ENCODE measurements at places on chromosomes 11 and 22.

DNA sequence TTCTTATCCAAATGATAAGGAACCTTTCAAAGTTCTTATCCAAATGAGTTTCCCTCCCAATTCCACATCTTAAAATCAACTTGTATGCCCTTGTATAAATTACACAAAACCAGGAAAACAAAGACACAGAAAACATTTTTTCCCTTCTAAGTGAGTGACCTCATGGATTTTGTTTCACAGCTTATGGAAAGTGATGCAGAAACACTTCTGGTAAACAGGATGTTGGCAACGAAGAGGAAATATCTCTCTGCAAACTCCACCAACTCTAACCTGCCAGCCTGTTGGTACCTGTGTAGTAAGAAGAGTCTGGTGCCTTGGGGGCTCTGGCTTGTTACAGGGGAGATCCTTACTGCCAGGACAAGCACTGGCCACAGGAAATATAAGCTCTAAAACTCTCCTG lies 57.0 kb downstream of the CELSR1 start:
- no peak for DNase-seq

DNA sequence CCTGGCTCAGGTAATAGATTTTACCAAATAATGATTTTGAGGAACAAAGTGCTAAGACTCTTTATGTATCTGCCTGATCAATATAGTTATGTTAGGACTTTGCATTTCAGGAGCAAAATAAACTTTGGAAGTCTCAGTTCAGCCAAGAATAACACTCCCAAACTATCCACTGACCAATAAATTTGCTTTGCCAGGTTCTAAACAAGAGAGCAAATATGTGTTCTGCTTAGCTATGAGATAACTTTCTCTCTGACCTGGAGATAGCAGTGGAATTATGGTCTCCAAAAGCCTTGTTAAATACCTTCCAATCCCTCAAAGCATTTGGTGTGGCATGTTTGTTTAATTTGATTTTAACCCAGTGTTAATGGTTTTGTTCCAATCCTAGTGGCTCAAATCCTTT lies 1541.1 kb downstream of the FAM181B start:
- no peak for DNase-seq

DNA sequence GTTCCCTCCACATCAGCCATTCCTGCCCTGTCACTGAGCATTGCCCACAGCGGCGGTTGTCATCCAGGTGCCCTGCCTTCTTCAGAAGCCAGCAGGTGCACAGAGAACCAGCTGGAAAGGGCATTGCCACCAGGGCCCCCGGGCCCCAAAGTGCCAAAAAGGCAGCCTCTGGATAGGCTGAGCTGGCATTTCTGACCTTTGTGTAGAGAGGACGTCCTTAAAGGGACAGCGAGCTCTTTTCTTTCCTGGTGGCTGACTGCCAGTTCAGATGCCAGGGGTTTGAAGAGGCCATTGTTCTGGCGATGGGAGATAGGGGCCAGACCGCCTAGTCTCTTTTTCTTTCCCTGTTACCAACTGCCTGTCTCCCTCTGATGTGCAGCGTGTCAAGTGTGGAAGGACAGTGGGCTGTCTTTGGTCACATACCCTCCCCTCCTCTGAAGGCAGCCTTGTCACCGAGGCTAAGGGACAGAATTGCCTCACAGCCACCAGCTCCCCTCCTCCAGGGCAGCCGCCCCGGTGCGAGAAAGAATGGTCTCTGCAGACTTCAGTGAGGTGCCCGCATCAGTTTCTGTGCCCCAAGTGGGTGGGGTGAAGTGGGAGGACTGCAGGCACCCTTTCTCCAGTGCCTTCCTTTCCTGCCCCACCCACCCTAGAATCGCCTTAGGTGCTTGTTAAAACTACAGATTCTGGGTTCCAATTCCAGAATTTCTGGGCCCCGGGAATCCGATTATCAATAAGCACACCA lies 109.6 kb downstream of the SCN3B start:
- DNase-seq, result no peak

- peak; percentile 68 for DNase-seq
These were observed 1.3 kb upstream of the ZNF70 start for GRCh38 chr22:23752090-23752691.

DNA sequence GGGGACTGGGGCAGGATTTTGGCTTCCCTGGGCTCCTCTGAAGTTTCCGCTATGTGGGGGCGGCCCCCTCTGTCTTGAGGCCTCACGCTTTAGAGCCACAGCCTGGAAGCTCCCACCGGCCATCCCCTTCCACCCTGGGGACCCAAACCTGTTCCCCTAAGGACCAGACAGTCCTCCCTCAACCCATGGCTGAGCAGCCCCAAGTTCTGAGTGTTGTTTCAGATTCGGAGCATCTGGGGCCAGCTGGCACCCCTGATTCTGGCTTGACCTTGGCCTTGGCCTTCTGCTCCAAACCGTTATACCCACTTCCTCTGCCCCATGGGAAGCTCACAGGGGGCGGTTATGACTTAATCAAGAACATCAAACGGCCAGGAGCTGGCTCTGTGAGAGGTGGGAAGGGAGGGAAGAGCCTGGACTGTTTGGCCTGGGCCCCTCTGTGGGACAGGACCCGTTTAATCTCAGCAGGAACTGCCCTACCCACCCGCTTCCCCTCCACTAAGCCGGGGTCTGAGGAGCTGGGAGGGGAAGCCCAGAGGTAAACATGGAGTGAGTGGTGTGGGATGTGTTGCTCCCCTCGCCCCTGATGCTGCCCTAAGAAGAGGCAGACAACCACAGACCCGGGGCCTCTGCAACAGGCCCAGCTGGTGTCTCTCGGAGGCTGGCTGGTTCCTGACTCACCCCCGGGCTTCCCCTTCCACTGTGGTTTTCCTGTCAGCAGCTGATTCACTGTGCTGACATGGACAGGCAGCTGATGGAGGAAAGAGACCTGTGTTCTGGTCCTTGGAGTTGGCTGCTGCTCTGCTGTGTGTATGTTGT lies 3.4 kb downstream of the CD82 start:
- peak; percentile 88 for DNase-seq

GRCh38 chr22:25388866-25389540 lies 169.6 kb downstream of the CRYBB2 start:
- DNase-seq, result no peak

GRCh38 chr11:129023968-129024676 lies 81.5 kb upstream of the TP53AIP1 start:
- no peak for DNase-seq

DNA sequence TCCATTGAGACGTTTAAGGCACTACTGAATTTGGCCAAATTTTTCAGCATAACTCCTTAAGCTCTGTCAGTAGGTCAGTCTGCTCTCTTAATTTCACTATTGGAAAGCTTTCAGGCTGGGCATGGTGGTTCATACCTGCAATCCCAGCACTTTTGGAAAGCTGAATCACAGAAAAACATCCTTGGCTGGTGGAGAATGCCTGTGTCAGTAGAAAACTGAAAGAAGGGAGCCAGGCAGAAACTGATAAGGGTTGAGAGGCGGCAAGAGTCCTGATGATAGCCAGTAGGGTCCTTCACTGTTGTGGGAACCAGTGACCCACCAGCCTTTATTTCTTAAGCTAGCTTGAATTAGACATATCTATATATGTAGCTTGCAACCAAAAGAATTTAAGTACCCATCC lies 22.6 kb downstream of the NEU3 start:
- DNase-seq, result no peak

DNA sequence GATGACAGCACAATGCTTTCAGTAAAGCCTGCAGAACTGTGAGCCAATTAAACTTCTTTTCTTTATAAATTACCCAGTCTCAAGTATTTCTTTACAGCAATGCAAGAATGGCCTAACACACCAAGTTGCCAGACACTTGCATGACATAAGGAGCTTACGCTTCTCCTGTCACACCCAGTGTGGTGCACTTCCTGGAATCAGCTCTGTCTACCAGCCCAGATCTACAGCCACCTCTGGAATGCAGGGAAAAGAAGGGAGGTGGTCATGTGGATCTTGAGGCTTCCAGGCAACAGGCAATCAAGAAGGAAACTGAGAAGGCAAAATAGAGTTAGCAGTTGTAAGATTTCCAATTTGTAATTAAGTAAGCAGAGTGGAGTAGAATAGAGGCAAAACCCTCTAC lies 37.4 kb upstream of the SESN3 start:
- no peak for DNase-seq

- DNase-seq, result no peak
These were observed 2.3 kb downstream of the CARD18 start for GRCh38 chr11:105137286-105137685.

DNA sequence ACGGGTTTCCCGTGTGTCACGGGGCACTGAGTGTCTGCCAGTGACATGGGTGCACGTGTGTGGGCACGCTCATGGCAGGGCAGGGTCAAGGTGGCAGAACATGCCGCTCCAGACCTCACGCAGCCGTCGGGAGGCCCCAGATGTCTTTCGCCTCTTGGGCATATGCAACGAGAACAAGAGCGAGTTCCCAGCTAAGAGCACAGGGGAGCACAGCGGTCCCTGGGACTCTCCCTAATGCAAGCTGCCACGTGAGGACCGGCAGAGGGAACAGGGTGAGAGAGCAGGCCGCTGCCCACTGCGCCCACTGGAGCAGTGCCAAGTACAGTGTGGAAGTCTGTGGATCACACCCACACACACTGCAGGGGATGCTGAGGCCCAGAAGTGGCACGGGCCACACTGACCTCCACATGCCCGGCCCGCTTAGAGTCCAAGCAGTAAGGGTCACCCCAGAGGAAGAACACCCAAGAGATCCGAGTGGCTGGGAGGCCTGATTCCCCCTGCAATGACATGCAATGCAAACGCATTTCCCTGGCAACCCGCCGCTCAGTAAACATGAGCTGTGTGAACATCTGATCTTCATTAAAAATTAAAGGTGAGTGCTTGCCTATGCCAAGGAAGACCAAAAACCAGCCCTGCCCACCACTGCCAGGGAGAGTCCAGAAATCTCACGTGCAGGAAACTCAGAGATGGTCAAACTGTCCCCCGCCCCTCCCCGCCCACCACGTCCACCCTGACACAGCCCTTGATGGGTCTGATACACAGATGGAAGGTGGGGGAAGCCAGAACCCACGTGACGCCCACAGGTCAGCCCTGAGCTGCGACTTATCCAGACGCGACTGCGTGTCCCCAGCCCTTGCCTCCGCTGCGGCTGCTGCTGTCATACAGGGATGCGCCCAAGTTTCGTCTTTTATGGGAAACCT lies 11.7 kb downstream of the CERK start:
- DNase-seq, result no peak

- no peak for DNase-seq
These were observed 57.0 kb upstream of the CD5 start for GRCh38 chr11:61045271-61045670.

DNA sequence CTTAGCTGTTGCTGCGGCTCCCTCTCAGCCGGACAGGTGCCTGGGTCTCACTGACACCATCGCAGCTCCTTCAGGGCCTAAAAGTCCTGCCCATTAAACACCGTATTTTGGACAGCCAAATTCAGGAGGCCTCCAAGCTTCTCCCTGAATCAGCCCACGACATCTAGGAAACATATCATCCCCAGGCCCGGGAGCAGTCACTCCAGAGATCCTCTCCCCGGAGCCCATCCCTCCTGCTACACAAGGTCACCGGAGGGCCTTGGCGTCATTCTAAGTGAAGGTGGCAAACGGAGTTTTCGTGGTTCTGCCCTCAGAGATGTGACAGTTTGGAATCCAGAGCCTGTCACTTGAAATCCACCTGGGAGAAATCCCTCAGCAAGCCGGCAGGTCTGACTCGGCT lies 232.5 kb downstream of the TBC1D22A start:
- DNase-seq, result no peak

GRCh38 chr11:27640954-27641353 lies 59.3 kb downstream of the BDNF start:
- DNase-seq, result no peak

All from femur (tissue), 1 donor.